Hindlimb muscle (tissue), 1 donor: ENCODE measurements at places on chromosomes 11 and 22. TPM values are rescaled to one million over a fixed set of nuclear protein-coding genes. Genes with fewer than 3 reads are reported as not detected.

DNA sequence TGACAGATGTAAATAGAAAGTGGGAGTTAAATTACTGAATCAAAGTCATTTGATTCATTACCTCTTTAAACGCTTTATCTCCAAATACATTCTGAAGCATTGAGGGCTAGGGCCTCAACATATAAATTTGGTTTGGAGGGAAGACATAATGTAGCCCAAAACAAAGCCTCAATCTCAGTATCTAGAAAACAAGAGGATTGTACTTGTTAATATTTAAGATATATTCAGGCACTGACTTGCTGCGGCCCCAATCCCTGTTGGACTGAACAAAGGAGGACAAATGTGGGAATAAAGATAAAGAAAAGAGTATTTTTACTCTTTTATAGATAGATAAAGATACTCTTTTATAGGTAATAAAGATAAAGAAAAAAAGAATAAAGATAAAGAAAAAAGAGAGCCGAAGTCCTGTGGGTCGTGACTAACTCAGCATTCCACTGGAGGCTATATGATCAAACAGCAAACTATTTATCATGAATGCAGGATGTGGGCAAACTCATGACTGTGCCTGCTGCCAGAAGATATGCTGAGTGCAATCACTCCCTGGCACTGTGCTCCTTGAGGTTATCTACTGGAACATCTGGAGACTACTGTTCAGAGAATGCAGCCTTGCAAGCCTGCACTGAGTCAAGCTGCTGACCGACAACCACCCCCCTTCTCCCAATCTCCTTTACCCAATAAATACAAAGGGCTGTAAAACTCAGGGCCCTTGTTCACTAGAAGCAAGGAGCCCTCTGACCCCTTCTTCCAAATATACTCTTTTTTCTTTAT lies 6.9 kb downstream of the OR10V1 start:
- no peak for DNase-seq

RIMBP3C gene
- 0.41 TPM for polyA plus RNA-seq

ELF5 gene
- polyA plus RNA-seq: 1.1 TPM

DNA sequence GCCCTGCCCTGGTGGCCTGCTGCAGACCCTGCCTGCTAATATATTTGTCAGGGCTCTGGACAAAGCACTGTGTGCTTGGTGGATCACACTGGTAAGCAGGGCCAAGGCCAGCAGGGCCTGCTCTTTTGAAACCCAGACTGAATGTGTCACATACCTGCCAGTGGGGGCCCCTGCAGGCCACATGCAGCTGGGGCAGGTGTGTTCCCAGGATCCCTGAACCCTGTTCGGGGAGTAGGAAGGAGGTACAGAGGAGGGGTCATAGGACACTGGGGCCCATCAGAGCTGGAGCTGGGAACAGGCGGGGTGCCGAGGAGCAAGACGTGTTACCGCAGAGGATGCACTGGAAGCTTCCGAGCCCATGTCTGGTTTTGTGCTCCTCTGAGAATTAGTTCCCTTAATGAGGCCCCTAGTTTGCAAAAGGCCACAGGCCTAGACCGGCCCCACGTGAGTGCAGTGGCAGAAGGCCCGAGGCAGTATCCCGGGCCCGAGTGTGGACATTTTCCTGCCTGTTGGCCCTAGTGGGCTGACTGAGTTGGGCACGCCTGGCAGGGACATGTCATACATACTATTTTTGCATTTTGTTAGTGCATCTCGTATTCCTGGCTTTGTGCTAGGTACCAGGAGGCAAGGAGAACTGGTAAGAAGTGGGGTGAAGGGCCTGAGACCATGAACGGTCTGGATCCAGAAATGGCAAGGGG lies 11.2 kb upstream of the ACR start:
- no peak for DNase-seq

DNA sequence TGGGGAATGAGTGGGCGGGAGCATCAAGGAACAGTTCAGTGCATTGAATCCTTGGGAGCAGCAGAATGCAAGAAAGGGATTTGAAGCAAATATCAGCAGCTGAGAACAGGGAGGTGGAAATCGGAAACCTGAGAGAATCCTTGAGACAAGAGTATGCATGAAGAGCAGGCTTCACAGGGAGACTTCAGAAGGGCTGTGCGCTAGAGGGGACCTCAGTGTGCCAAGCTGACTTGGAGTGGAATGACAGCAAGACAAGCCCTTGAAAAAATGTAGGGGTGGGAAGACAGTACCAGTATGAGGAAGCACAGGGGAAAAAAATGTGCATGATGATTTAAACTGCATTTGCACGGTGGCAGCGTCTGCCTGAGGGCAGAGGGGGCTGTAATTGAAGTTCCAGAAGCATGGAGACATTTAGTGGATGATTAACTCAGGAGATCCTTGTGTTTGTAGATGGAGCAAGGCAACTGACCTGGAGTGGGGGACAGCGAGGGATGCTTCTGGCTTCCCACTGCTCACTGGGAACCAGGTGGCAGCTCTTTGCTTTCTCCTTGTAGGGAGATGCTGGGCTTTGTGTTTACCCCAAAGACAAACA lies 204.9 kb upstream of the PLET1 start:
- no peak for DNase-seq

- DNase-seq: no peak
Measured at GRCh38 chr11:76665921-76666351, 4.6 kb downstream of the LRRC32 start.

- peak; percentile 85 for DNase-seq
Measured at GRCh38 chr11:46346886-46347636, at the start of gene DGKZ. Gene DGKZ, plus strand, starts transcription at chr11:46347463. Its CDS starts 197 bp downstream, at chr11:46347660.

DNA sequence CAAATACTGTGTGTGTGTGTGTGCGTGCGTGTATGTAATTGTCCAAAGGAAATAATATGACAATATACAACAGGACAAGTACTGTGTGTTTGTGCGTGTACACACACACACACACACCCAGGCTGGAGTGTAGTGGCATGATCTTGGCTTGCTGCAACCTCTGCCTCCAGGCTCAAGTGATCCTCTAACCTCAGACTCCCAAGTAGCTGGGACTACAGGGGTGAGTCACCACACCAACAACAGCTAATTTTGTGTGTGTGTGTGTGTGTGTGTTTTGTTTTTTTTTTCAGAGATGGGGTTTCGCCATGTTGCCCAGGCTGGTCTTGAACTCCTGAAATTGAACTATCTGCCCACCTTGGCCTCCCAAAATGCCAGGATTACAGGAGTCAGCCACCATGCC lies 61.5 kb downstream of the NUP98 start:
- DNase-seq: no peak

DNA sequence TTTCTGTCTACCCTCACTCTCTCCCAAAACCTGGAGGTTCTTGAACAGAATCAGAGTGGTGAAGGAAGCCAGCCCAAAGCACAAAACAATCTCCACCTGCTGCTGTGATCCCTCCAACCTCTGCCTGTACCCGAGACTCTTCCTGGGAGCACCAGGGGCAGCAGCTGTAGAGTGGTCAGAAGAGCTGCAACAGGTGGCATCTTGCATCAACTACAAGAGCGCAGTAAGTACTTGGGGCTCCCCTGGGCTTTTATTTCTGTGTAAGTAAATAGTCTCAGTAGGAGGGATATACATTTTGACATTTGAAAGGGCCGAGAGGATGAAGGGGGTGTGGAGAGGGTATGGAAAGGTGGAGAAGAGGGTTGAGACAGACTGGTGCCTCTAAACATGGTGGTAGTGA lies 8.3 kb upstream of the UBQLNL start:
- DNase-seq: no peak

- DNase-seq: no peak
Measured at GRCh38 chr11:88089134-88089533, 86.1 kb downstream of the RAB38 start.

GRCh38 chr11:14612694-14613093 lies 30.9 kb upstream of the PDE3B start:
- DNase-seq: no peak

- no peak for DNase-seq
Measured at GRCh38 chr11:87076874-87077429, 39.2 kb downstream of the TMEM135 start.

DNA sequence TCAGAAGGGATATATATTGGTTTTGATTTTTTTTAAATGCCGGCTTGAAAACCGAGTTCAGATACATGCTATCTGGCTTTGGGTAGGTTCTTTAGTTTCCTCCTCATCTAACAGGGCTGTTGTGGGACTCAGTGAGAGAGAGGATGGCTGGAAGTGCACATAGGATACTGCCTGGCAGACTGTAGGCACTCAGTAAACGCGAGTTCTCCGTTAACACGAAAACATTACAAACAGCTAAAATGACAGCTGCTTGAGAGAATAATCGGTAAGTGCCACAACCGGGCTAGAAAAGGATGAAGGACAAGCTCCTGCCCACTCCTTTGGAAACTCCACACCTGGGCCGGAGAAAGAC lies 369 bp downstream of the XRRA1 start:
- DNase-seq: no peak

- DNase-seq: peak; percentile 8
Measured at GRCh38 chr22:34587357-34588356, 478.3 kb upstream of the ISX start.

DNA sequence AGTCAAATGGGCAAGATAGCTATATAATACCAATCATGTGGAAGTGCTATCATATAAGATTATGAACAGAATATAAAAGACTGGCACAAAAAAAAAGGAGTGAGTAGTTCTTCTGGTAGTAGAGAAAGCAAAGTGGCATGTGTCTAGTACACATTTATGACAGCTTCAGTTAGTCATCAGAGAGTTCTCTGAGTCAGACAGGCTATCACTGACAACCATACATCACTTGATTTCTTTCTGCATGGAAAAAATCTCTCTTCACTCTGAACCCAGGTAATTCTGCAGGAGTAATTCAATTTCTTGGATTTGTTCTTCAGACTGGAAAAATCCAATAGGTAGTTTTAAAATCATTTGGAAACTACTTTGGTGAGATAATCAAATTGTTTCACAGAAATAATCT lies 286.8 kb upstream of the ANO3 start:
- DNase-seq: no peak

DNA sequence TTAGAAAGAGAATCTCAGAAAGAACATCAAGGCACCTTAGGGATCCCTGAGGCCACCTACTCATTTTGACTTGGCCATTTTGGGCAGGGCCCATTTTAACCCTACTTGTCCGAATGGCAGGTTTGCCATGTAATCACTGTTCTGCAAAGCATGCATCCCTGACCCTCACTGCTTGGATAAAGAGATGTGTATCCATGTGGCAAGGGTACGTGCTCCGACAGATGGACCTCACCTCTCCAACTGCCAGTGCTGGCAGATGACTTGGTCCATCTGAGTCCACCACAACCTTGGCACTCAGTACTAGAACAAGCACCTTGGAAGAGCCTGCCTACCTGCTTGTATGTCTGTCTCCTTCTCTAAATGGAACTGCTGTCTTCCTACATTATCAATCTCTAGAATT lies 139.4 kb downstream of the SPATA19 start:
- no peak for DNase-seq

DNA sequence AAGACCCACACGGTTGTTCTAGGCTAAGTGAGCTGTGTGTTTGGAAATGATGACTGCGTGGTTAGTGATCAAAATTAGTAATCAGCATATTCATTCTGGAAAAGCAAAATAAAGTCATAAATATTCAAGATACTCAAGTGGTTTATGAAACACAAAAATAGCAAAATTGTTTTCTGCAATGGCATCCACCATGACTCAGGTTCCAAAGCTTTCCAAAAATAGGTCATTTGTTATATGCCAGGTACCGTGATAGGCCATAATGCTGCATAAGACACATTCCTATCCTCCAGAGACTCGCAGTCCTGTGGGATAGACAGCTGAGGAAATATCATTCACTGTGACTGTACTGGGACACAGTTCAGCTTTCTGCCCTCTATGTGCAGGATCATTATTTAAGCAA lies 2.4 kb upstream of the ATL3 start:
- no peak for DNase-seq
